ENCODE measurements at places on chromosomes 2 and 18. TPM values are rescaled to one million over a fixed set of nuclear protein-coding genes. Genes with fewer than 3 reads are reported as not detected.

SERPINB11 gene
- total RNA-seq, result not detected

UNC80 gene
- total RNA-seq, result 0.27 TPM

ZNF236 gene
- 22.2 TPM for total RNA-seq

ALLC gene
- total RNA-seq, result not detected

REG3G gene
- not detected for total RNA-seq

FEV gene
- total RNA-seq, result not detected

SEMA4F gene
- 7.2 TPM for total RNA-seq

MYO1B gene
- total RNA-seq, result 24.7 TPM

LANCL1 gene
- total RNA-seq, result 30.7 TPM

- H3K4me1 ChIP-seq, result peaks cover 31% of the 10 kb centered on the region
- no peaks in the 10 kb centered on the region for H3K27me3 ChIP-seq
- H3K27ac ChIP-seq, result no peak overlapping the region
- H3K4me3 ChIP-seq, result no peak overlapping the region
Observed at GRCh38 chr2:85250045-85250444, 77.7 kb downstream of the TGOLN2 start.

DNA sequence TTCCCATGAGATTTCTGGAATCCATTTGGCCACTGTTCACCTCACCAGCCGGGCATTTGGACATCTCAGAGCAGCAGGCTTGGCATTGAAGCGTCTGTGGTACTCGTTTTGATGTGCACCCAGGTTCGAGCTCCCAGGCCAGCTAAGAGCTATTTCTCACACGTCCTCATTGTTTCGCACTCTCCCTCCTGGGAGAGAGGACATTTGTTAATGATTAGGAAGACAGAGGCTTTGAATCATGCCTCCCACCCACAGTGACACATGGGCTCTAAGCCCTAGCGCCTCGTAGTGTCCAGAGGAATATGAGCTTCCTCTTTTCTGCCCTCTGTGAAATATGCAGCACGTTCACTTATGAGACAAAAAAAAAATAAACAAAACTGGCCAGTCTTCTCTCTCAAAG, 361.8 kb downstream of the RND3 start:
- H3K4me3 ChIP-seq, result no peak overlapping the region
- H3K27me3 ChIP-seq, result no peaks in the 10 kb centered on the region
- DNase-seq, result no peak
- no peaks in the 10 kb centered on the region for H3K36me3 ChIP-seq

- no peaks in the 10 kb centered on the region for H3K27me3 ChIP-seq
- peak overlapping the region; percentile 20 for H3K4me3 ChIP-seq
- H3K36me3 ChIP-seq, result no peaks in the 10 kb centered on the region
- DNase-seq, result peak; percentile 58
- H3K27ac ChIP-seq, result peak overlapping the region; percentile 32
Observed at GRCh38 chr2:55010149-55010591, 40.1 kb downstream of the RTN4 start.

- H3K36me3 ChIP-seq, result no peaks in the 10 kb centered on the region
- DNase-seq, result no peak
- H3K27me3 ChIP-seq, result no peaks in the 10 kb centered on the region
- H3K4me3 ChIP-seq, result no peak overlapping the region
- no peak overlapping the region for H3K27ac ChIP-seq
Observed at GRCh38 chr18:79607361-79607952, 72.1 kb upstream of the CTDP1 start.

DNA sequence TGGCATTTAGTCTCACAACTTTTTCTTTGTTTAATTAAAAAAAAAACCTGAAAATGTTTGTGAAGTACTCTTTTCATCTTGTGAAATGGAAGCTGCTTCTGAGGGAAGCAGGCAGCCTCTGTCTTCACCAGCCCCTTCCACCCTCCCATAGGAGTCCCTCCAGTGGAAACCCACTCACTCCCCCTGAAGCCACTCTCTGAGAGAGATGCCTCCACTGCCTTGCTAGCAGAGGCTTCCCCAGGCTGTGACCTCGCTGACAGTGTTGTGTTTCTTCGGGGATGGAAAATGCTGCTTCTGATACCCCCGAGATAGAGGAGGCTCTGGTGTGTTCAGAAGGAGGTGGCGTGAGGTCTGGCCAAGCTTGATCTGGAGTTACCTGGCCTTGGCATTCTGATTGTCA, 59.9 kb downstream of the SH3RF3 start:
- no peaks in the 10 kb centered on the region for H3K36me3 ChIP-seq
- DNase-seq, result no peak
- no peak overlapping the region for H3K4me3 ChIP-seq
- no peaks in the 10 kb centered on the region for H3K4me1 ChIP-seq

GRCh38 chr2:127084611-127085316, 22.2 kb downstream of the BIN1 start:
- peak; percentile 52 for DNase-seq
- H3K27me3 ChIP-seq, result no peaks in the 10 kb centered on the region
- peak overlapping the region; percentile 92 for H3K27ac ChIP-seq
- no peaks in the 10 kb centered on the region for H3K36me3 ChIP-seq
- no peak overlapping the region for H3K4me3 ChIP-seq

DNA sequence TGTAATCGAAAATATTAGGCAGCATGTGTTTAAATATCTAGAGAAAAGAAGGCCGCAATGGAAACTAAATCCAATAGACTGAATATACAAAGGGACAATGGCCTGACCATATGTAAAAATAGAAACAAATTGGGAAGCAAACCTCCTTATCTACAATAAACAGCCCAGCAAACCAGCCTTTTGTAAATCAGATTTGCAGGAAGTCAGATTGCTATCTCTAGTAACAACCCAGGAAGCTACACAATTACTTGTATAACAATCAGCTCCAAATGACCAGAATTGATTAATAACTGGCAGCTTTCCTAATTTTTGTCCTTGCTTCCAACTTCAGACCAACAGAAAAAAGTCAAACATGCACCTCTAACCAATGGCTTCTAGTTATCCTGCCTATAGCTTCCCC, 860.0 kb downstream of the CPS1 start:
- no peaks in the 10 kb centered on the region for H3K27me3 ChIP-seq
- H3K36me3 ChIP-seq, result no peaks in the 10 kb centered on the region
- H3K4me3 ChIP-seq, result no peak overlapping the region
- no peaks in the 10 kb centered on the region for H3K4me1 ChIP-seq
- no peak overlapping the region for H3K27ac ChIP-seq
- no peak for DNase-seq

DNA sequence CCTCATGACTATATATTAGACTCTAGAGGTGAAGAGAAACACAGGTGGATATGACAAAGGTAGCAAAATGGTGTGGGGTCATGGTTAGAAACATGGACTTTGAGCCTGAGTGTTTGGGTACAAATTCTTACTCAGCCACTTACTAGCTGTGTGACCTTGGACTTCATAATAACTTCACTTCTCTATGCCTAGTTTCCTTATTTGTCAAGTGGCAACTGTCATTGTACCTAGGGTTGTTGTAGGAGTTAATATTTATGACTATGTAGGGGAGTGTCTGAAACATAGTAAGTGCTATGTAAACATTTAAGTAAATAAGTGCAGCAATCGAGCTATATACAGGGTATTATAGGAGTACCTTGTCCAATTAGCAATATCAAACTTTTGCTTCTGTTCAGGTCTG, 49.7 kb upstream of the RAPH1 start:
- peak overlapping the region; percentile 92 for H3K27ac ChIP-seq
- no peak for DNase-seq
- peaks cover 59% of the 10 kb centered on the region for H3K4me1 ChIP-seq
- no peaks in the 10 kb centered on the region for H3K27me3 ChIP-seq

DNA sequence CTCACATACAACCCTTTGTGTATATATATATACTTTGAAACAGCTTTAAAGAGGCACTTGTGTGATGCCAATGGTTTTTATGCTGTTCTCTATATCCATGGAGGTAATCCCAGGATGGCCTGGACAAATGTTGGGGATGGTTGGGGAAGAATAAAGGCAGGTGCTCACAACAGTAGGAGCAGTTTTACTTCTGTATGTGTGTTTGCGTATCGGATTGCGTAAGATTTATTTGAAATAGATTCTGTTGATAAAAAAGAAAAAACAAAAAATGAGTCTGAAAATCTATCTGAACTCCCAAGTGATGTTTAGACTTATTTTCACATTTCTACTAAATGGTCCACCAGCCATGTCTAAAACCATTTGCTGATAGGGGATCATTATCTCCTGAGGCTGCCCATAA, 29.3 kb downstream of the MRPL19 start:
- no peak overlapping the region for H3K4me3 ChIP-seq
- no peaks in the 10 kb centered on the region for H3K36me3 ChIP-seq

- DNase-seq, result no peak
- H3K27me3 ChIP-seq, result no peaks in the 10 kb centered on the region
- no peak overlapping the region for H3K4me3 ChIP-seq
- no peak overlapping the region for H3K27ac ChIP-seq
- no peaks in the 10 kb centered on the region for H3K4me1 ChIP-seq
Observed at GRCh38 chr2:188466761-188467160, 175.1 kb downstream of the GULP1 start.

DNA sequence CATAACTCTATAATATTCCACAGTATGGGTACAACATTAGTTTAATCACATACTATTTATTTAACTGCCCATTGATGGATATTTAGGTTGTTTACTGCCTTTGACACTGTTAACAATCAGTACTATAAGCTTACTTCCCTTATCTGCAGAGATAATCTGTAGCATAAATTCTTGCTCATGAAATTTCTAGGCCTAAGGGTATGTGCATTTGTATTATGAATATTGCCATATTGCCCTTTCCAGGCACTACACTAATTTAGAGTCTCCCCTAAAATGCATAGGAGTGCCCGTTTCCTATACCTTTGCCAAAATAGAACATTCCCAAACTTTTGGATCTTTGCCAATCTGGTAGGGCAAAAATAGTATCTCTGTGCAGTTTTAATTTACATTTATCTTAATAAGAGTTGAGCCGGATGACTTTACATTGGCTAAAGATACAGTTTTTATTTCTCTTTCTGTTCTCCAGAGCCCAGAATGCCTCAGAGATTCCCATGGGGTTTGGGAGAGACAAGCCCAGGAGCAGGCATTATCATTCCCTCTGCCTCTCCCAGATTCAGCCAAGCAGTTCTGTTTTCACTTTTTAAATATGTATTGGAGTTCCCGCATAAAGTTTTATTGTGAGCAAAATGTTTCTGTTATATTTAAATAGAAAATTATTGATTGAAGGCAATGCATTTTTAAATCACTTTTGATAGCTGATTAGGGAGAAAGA, 102.8 kb downstream of the CAPN13 start:
- H3K4me3 ChIP-seq, result no peak overlapping the region
- H3K4me1 ChIP-seq, result no peaks in the 10 kb centered on the region
- H3K27me3 ChIP-seq, result no peaks in the 10 kb centered on the region
- no peak overlapping the region for H3K27ac ChIP-seq
- DNase-seq, result no peak

- no peaks in the 10 kb centered on the region for H3K27me3 ChIP-seq
- peak overlapping the region; percentile 45 for H3K27ac ChIP-seq
- DNase-seq, result peak; percentile 16
- no peaks in the 10 kb centered on the region for H3K36me3 ChIP-seq
Observed at GRCh38 chr2:128374711-128375413, 56.2 kb upstream of the HS6ST1 start.

DNA sequence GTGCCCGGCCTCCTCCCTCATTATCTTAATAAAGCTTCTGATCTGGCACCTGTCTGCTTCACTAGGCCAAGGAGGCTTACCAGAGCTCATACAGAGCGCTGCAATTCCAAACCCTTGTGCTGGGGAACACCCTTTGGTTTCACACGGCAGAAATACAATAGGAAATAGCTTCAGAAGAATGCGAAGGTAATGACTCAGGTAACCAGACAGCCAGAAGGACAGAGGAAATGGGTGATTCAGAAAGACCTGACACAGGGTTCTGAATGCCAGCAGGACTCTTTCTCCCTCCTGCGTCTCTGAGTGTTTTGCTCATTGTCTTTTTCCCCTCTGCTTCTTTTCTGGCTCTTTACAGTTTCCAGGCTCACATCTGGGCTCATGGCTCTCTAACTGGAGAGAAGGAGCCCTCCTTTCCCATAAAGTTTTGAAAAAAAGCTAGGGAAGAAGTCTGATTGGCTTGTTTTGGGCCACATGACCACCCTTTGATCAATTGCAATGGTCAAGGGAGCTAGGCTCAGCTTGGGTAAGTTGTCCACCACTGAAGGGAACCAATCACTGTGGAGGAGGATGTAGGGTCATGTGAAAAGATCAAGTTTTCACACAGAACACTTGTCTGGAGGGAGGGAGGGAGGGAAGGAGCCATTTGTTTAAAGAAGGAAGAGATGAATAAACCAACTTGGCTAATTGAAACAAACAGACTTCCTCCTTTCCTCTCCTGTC, 90.5 kb upstream of the UPP2 start:
- DNase-seq, result no peak
- no peaks in the 10 kb centered on the region for H3K27me3 ChIP-seq
- no peaks in the 10 kb centered on the region for H3K36me3 ChIP-seq
- peaks cover 4% of the 10 kb centered on the region for H3K4me1 ChIP-seq
- no peak overlapping the region for H3K27ac ChIP-seq
- H3K4me3 ChIP-seq, result no peak overlapping the region

DNA sequence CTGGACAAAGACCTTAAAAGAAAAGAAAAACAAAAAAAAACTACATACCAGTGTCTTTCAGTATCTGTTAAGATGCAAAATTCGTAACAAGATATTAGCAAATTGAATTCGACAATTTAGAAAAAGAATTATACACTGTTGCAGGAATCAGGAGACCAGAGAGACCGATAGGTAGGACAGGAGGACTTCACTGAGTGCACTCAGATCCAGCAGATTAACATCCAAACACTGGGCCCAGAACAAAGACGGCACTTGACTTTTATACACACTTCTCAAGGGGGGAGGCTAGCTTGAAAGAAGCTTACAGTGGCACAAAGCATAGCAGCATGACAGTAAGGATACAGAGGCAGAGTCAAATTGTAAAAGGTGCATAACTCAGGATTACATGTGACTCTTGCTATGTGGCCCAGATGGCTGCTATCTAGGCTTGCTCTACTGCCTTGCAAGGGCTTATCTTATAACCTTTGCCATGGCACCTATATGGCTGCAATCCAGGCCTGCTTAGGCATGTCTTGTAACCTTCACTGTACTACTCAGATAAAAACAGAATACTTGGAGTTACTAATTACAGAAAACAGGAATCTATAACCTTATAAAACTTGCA, 507.3 kb upstream of the LRRTM4 start:
- H3K4me3 ChIP-seq, result no peak overlapping the region
- H3K27ac ChIP-seq, result no peak overlapping the region
- H3K4me1 ChIP-seq, result no peaks in the 10 kb centered on the region
- no peaks in the 10 kb centered on the region for H3K36me3 ChIP-seq
- no peaks in the 10 kb centered on the region for H3K27me3 ChIP-seq

GRCh38 chr2:180579388-180579787, 401.0 kb upstream of the UBE2E3 start:
- H3K27me3 ChIP-seq, result no peaks in the 10 kb centered on the region
- no peaks in the 10 kb centered on the region for H3K4me1 ChIP-seq
- no peak overlapping the region for H3K27ac ChIP-seq
- no peak for DNase-seq
- no peaks in the 10 kb centered on the region for H3K36me3 ChIP-seq
